NCI-H187 treated with DMSO at 0.1 percent for 48 hours (cell line): ENCODE measurements at places on chromosomes 4 and X.

DNA sequence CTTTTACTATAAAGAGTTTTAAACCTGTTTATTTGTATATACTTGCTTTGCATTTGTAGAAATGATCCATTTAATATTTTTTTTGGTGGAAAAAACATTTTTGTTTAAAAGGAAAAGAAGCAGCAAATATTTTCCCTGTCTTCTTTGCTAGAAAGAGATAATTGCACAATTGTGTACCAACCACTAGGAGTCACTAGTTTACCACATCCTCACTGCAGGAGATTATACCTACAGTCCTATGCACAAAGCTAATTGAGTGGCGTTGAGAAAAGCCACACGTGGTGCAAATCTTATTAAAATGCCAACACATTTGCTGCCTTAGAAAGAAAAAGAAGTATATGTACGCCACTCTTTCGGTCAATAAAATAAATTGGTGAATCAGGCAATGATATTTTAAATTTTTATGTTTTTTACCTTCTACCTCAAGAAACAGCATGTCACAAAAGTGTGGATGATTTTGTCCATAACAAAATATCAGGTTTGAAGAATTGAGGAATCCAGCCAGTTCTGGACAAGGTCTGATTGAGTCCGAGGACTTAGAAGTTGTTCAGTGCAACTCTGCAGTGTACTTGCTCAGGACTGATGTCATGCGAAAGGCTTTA, 102.9 kb downstream of the GRXCR1 start:
- DNase-seq = no peak

- DNase-seq = no peak
These were observed 40.6 kb upstream of the NAP1L5 start for GRCh38 chr4:88738180-88738579.

DNA sequence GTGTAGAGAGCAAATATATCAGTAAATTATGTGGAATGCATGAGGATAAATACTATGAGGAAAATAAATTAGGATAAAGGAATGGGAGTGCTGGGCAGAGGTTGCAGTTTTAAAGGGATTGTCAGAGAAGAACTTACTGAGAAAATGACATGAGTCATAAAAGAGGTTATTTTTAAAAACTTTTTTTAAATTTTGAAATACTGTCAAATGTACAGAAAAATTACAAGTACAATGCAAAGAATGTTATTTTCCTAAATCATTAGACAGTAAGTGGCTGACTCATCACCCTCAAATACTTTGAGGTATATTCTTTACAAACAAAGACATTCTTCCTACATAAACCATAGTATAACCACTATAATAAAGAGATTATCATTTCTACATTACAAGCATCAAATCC, 29.8 kb upstream of the H2AZ1 start:
- no peak for DNase-seq

DNA sequence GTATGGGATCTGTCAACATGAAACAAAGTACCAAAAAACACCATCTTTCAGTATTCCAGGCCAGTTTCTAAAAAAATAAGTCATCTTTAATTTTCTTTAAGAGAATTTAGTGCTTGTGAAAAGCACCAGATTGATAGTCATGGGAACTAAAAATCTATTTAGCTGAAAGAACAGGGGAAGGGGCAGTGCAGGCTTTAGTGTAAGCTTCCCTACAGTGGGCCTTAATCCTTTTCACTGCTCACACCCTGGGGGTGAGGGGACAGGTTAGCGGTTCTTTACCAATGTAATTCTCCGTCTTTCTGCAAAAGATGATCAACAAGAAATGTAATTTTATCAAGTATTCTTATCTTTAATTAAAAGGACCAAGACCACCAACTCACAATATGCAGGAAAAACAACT, 47.1 kb downstream of the CHIC2 start:
- DNase-seq = no peak

GRCh38 chr4:95095348-95095974, 337.7 kb downstream of the BMPR1B start:
- no peak for DNase-seq

GRCh38 chr4:173494013-173494970, 35.7 kb downstream of the HAND2 start:
- peak; percentile 4 for DNase-seq

- peak; percentile 49 for DNase-seq
These were observed 940 bp upstream of the NSD2 start for GRCh38 chr4:1870328-1870577.

DNA sequence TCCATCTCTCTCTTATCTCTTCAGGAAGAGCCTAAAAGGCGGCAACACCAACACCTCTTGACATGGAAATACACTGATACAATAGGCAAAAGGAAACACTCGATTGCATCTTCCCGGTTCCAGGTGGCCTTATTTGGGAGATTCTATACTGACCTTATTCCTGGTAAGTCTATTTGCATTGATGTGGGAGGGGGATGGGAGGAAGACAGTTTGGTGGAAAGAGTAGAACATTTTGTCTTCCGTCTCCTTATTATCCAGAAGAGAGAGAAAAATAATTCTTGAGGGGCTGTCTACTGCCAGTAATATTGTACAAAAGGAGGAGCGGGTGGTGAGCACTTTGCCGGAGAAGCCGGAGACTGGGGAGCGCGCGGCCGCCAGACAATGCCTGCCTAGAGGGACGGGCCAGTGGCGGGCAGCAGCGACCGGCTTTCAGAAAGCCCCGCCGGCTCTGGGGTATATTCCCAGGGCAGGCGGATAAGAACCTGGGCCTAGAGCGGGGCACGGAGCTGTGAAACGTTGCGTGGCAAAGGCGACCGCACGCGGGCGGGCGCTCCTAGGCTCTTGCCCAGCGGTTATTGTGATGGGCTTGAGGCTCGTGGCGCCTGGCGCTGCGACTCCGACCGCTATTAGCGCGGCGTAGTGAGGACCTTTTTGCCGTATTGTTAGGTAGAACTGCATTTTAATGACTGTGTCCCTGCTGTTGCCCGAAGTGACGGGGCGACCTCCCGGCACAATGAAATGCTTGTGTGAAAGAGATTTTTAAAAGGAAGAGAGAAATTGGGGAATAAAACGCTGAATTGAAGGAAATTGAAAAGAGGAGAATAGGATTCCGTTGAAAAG, 518 bp downstream of the PRDM8 start:
- DNase-seq = no peak

GRCh38 chr4:110798687-110799086, 175.8 kb upstream of the PITX2 start:
- DNase-seq = no peak
